ENCODE measurements at places on chromosomes 2 and 18.

DNA sequence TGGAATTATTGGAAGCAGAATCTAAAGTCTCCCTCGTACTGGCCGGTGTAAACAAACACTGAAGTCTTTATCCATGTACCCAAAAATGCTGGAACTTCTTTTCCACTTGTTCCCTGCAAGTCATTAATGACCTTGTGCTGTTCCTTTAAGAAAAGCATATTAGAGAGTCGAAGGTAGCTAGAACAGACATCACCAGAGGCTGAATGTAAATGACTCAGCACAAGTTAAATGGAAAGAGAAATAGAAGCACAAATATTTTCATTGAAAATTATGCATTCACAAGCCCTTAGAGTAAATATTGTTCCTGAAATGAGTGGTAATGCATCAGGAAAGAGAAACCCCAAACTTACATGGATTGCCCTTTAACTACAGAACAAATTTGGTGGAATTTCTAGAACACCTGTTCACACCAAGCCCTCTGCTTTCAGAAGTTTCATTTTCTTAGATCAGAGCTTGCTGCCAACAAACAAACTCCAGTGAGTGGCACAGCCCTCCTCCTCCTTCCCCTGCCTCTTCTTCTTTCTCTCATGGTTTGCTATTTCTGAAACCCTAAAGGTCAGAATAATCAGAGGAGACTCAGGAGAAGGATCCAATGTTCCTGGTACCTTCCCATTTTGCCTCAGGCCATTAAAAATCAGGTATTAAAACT is 264.3 kb downstream of the TXNL1 start:
- DNase-seq: no peak

DNA sequence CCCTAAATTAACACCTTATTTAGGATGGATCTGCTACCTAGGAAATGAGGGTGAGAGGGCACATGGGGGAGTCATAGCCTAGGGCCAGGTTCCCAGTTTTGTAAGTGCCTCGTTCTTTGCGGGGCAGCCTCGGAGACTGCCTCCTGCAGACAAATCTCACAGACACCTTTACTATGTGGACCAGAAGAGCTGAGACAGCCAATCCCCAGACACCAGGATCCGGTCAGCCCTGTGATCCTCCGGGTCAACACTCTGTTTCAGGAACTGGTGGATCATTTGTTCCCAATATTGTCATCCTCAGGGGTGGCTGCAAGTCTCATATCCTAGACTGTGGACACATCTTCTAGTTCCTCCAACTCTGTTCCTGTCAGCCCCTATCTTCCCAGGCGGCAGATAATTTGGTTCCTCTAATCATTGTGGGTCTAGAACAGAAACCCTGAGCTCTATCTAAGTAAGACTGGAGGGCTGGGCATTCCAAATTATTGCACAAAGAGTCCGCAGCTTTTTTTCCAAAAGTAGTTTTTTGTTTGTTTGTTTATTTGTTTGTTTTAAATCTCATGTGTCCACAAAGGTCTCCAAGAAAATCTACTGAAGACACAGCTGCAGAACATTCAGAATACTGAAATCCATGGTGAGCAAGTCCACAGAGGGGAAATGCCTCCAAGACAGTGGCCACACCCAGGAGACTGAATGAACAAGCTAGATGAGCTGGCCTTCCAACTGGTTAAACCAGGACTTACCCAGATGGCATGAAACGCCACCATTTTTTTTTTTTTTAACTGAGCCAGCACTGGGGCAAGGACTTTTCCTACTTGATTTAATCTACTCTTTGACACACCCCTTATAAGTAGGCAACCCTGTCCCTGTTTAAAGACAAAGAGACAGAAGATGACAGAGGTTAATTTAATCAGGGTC is 6.2 kb upstream of the GDF7 start:
- no peak for DNase-seq

DNA sequence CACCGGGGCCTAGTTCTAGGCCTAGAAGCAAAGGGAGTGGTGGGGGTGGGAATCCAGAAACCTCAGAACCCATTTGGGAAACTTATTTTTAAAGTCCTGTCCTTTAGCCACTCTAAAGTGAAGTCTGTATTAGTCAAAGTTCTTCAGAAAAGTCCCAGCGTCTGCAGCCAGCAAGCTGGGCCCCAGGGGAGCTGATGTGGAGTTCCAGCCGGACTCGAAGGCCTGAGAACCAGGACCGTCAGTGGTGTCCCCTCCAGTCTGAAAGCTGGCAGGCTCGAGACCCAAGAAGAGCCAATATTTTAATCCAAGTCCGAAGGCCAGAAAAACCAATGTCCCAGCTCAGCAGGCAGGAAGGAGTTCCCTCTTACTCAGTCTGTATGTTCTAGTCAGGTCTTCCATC is 32.4 kb downstream of the ID2 start:
- no peak for DNase-seq

- no peak for DNase-seq
These were observed 1588.5 kb upstream of the PIK3C3 start for GRCh38 chr18:40366521-40366920.

- DNase-seq: no peak
These were observed 15.1 kb upstream of the WDR33 start for GRCh38 chr2:127826047-127826446.
